Stimulated activated CD8-positive, alpha-beta memory T cell treated with anti-CD3 and anti-CD28 coated beads, Interleukin-4, amount 100 ng/mL, for 4 hours (primary cell): ENCODE measurements at places on chromosomes 2 and 18.
A peak's percentile ranks its signal among the peaks of the same experiment; 100 is the strongest.

DNA sequence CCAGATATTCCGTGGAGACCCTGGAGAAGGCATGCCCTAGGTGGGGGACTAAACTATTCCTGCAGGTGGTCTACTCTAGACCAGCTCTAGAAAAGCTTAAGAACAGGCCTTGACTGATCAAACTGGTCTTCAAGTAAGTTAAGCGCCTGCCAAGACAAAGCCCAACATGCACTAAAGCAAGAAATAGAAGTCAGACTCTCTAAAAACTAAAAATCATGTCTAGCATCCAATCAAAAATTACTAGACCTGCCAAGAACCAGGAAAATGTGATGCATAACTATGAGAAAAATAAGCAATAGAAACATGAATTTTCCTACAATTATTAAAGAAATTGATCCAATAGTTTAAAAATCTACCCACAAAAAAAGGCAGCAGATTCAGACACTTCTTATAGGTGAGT lies 13.6 kb downstream of the KIF1A start:
- no peak for DNase-seq

GRCh38 chr2:71558300-71559051 lies 105.1 kb downstream of the DYSF start:
- DNase-seq = no peak

GRCh38 chr2:33476131-33476792 lies at the start of gene RASGRP3:
RASGRP3 (plus strand) TSS chr2:33476649; CDS start chr2:33515137, 38,488 bp downstream.
- DNase-seq = peak; percentile 21

DNA sequence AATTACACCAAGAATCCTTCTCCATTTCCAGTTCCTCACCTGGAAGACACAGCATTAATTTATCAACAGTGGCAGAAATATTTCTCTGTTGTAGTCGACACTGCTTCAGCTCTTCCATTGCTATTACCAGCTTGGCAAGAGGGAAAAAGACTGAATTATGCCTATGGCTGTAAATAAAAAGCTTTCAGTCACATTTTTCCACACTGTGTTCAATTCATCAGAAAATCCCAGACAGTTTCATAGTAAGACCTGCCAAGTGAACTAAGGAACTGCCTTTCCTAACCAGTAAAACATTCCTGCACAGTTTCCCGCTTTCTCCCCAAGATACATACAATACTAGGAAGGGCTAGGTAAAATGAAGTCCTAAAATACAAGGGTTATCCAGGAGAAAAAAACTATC lies 94.7 kb downstream of the EXOC6B start:
- DNase-seq = no peak

DNA sequence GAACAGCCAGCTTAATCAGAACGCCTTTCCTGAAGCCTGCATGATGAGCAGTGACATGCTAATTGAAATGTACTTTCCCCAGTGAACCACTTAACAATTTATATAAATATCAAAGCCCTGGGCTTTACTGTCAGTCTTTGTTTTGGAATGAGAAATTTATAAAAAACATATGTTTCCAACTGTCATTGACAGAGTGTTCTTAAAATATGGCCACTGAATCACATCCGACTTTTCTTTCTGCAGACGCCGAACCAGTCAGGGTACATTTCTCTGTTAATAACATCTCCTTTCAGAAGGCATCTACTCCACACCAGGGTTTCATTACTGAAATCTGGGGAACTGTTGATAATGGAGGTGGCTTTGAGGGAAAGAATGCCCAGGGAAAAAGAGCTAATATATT lies 343.7 kb downstream of the INSIG2 start:
- no peak for DNase-seq

DNA sequence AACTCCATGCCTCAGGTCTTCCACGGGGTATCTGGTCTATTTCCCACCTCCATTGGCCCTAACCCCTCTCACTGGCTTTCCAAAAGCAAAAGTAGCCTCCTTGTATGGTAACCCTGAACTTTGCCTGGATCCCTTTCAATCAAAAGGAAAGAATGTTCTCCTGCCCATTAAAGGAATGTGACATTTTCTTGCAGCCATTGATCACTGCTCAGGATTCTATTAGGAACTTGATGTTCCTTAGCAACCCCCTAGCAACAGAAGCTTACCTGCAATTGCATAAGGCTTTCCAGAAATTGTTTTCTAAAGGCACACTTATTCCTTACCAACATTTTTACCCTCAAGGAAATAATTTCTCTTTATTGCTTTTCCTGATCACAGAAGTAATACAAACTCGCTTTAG lies 91.4 kb upstream of the AGAP1 start:
- no peak for DNase-seq

DNA sequence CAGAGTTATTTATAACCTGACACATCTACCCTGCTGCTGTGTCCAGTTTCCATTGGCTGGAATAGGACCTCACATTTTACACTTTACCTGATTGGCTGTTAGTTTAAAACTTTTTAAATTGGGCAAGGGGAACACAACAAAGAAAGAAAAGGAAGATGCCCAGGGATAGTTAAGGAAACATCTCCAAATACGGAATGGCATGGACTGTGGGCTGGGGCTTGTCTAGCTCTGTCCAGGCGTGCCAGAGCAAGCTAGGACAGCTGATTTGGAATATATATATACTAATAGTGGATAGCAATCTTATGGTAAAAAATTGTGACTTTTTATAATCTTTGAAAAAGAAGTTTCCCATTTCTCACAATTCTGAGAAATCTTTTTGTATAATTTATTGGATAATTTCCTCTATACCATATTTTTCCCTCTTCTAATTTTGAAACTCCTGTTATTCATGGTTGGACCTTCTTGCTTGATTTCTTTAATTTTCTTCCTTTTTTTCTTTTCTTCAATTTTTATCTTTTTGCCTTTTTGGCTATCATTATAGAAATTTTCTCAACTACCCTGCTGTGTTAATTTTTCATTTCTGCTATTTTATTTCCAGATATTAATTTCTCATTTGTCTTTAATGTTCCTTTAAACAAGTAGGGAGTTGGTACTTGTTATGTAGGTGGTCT lies 55.9 kb downstream of the COMMD1 start:
- no peak for DNase-seq

- DNase-seq = no peak
Measured at GRCh38 chr2:194126418-194126817, 1530.6 kb upstream of the SLC39A10 start.

- DNase-seq = no peak
Measured at GRCh38 chr18:48993586-48993985, 42.8 kb upstream of the SMAD7 start.
